ENCODE measurements at places on chromosomes 11 and 22.

DNA sequence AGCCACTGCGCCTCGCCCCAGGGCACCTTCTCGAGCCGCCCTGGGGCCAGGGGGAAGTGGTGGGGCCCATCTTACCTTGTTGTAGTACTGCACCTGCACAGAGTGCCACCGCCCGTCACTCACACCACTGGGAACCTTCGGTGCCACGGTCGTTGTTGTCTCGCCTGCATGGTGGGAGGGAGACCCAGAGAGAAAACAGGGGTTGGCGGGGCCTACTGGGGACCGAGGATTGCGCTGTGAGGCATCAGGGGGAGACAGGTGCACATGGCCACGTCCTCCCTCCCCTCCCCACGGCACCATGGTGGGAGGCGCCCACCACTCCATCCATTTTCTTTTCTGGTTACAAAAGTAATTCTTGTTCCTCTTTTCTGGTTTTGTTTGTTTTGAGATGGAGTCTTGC lies 97.8 kb downstream of the TRMU start:
- no peak for DNase-seq

DNA sequence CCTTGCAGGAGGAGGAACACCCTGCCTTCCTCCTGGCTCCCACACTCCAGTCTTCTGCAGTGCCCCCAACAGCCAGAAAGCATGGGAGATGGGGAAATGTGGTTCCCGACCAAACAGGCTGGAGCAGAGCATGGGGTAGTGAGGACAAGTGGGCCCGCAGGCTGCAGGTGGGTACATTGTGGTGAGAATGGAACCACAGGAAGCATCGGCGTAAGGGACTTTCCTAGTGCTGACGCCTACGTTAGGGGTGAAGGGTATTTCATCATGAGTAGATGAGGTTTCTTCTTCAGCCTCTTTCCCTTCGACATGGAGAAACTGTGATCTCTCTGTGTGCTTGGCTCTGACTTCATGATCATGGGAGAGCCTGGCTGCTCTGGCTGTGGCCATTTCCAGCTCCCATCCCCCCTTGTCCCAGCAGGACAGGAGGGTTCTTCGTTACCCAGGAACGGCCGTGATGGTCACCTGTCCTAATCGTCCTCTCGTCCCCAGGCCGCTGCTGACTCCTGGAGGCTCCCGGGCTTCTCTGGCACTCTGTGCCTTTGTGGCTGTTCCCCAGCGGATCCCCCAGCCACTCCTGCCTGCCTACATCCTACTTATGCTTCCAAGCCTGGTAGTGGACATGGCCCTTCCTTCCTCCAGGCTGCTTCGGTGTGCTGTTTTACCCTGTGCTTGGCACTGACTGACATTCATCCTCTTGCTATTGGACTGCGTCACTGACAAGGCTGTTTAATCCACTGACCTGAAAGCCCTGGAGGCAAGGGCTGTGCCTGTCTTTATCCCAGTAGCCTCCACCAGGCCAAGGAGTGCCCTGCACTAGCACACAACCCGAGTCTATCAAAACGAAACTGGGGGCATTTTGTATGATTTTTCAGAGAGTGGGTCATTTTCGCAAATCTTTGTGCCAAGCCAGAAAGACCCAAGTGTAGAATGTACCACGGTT lies 65.2 kb upstream of the CECR2 start:
- no peak for DNase-seq

GRCh38 chr11:110857892-110858546 lies 145.8 kb upstream of the ARHGAP20 start:
- no peak for DNase-seq

DNA sequence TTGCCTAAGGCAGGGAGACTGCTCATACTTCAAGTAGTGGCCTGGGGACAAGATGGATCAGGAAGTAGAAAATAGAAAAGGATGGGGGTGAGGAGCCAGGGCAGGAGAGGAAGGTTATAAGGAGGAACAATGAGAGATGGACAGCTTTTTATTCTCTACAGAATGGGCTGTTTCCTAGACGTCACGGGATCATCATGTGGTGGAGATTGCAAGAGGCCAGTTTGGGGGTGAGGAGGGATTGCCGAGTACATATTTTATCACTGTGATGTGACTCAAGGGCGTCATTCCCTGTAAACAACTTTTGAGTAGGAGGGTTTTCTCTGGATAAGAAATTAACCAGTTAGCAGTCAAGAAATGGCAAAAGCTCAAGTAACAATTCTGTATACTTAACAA lies 406.3 kb downstream of the ETS1 start:
- no peak for DNase-seq

- no peak for DNase-seq
Measured at GRCh38 chr22:37379085-37379484, 48.2 kb downstream of the ELFN2 start.

DNA sequence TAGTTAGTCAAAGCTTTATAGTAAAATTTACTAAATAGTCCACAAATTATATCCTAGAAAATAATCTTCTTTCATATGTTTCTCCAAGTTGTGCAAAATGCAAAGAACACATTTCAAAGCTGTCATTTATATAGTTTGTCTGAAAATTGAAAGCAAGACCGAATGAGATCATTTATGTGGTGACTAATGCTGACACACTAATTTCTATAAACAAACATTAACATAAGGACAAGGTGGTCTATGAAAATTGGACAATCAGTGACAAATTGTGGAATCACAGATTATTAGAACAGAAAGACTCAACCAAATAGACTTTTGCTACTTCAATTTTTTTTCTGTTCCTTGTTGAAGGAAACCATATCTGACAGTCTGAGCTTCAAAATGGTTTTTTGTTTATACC lies 1056.1 kb downstream of the LRRC4C start:
- DNase-seq = no peak

DNA sequence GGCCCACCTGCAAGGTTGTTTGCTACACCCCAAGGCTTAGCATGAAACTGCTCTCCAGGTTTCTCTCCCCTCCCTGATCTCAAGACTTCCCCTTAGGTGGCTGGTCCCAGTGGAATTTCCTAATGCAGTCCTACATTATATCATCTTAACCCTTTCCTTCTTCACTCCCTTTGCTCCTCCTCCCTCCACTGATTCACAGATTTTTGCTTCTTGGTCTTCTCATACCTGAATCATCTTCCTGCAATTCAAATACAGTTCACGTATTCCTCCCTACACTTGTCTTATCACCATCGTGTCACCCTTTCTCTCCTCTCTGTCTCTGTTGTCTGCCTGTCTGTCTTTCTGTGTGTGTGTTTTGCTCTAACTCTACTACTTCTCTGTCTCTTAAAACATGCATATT lies 17.0 kb downstream of the MMP10 start:
- DNase-seq = no peak

DNA sequence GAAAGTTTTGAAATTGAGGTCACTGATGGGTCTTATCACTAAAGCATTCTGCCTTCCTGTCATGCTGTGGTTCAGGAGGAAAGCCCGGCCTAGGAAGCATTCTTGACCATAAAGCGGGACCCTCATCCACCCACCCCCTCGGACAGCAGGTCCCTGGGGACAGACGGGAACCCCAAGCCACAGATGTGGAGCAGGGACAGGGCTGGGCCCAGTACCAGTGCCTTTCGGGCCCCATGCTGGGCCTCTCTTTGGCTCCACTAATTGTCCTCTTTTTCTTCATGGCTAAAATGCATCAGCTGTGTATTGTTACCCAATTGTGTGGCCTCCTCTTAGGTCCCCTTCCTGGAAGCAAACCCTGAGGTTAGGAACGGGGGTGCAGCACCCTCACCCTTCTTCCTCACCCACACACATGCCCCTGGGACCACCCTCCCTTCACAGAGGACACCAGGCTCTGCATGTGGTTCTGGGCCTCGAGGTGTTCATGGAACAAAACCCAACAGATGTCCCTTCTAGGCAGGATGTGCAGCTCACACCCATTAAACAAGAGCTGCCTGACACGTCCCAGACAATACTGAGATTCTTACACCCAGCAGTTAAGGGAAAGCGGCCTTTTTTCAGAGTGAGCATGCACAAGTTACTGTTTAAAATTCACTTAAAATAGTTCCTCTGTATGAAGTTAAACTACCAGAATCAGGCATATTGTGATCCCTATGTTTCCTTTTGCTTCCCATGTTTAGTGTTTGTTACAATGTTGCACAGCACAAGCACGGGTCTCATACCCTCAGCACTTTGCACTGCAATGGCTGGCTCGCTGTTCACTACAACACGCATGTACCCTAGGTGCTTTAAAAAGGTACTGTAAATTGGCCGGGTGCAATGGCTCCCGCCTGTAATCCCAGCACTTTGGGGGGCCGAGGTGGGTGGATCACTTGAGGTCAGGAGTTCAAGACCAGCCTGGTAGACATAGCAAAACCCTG lies 807.6 kb downstream of the BRD1 start:
- DNase-seq = no peak

DNA sequence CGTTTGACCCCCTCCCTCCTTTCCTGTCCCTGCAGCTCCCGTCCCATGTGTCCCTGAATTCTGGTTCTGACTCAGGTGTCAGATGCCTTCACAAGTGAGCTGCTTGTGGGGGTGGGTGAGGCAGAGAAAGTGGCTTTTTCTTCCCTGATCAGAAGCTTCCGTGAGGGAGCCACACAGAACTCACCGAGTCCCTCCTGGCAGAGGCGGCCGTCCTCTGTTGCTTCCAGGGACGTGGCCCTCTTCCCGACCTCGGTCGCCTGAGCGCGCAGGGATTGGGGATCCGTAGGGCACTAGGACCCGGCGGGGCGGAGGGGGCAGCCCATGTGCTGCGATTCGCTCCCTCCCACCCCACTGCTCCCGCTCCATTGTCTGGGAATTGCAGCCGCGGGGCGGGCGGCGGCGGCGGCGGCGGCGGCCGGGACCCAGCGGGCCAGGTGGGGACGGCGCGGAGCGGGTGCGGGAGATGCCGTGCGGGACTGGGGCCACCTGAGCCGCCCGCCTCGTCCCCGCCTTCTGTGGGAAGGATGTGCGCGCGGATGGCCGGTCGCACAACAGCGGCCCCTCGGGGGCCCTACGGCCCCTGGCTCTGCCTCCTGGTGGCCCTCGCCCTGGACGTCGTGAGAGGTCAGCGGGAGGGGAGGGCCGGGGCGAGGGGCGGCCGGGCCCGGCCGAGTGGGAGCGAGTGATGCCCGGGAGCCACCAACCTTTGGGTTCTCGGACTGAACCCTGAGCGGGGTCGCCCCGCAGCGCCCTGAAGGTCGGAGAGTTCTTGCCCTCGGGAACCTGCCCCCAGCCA lies at the start of gene TMEM132A:
TSS of gene TMEM132A (plus strand) at position 351 of the 796 bp plus-strand sequence. CDS start at position 525, 174 bp downstream.
- DNase-seq = peak; percentile 23

DNA sequence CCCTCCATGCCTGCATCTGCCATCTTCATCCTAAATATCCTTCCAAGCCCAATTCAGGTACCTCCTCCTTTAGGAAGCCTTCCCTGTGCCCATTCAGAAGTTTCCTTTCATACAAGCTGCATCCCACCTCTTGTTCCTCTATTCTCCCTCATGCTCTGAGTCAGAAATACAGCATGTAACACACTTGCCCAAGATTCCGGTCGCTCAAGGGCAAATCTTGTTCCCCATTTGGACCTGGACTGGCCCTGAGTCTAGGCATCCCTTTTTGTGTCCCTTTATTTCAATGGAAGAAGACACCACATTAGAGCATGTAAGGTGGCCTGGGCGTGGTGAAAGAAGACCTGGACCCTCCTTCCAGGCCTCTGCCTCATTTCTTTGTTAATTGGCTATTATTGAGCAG lies 38.5 kb downstream of the RTL6 start:
- no peak for DNase-seq

Measured in NCI-H524 treated with DMSO at 0.1 percent for 48 hours (cell line).